ENCODE measurements at places on chromosomes 6 and 20. TPM values are rescaled to one million over a fixed set of nuclear protein-coding genes. Genes with fewer than 3 reads are reported as not detected.

The IRAK1BP1 gene
- total RNA-seq = 3.1 TPM

The ZSCAN12 gene
- 10.3 TPM for total RNA-seq

The STX16 gene
- total RNA-seq = 189 TPM

The MOXD1 gene
- not detected for total RNA-seq

The POM121L2 gene
- total RNA-seq = not detected

- no peaks in the 10 kb centered on the region for H3K27me3 ChIP-seq
- DNase-seq = no peak
- no peaks in the 10 kb centered on the region for H3K4me1 ChIP-seq
- H3K27ac ChIP-seq = no peak overlapping the region
- no peaks in the 10 kb centered on the region for H3K36me3 ChIP-seq
These were observed 303.0 kb upstream of the GJE1 start for GRCh38 chr6:141829566-141830360.

GRCh38 chr6:14553515-14553914, 435.9 kb downstream of the CD83 start:
- no peaks in the 10 kb centered on the region for H3K27me3 ChIP-seq
- no peak overlapping the region for H3K4me3 ChIP-seq
- no peak for DNase-seq
- H3K36me3 ChIP-seq = no peaks in the 10 kb centered on the region
- H3K4me1 ChIP-seq = no peaks in the 10 kb centered on the region
- no peak overlapping the region for H3K27ac ChIP-seq

DNA sequence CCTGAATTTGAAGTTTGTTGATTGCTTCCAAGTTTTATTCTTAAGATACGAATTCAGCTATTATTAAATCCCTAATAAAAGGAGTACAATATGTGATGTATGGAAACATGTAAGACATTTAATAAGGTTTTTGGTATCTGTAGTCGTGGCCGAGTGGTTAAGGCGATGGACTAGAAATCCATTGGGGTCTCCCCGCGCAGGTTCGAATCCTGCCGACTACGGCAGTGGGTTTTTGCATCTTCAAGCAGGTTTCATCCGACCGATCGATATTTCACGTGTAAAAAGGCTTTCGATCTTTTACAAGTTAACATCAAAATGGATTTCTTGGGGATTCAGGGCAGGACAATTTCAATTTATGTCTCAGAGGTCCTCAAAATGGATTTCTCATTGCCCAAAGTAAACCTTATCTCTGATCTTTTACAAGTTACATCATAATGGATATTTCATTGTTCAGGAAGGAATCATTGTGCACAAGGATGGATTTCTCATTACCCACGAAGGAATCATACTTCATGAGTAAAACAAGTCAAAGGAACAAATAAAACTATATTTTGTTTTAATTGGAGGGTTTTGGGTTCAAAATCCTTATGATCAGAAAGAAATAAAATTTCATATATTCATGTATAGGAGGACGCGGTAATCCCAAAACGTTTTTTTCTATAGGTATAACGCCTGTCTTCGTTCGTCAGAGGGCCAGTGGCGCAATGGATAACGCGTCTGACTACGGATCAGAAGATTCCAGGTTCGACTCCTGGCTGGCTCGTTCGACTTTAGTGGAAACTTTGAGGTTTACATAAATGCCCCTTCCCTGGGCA, 37.3 kb upstream of the BTN3A2 start:
- H3K4me3 ChIP-seq = no peak overlapping the region
- peaks cover 21% of the 10 kb centered on the region for H3K4me1 ChIP-seq
- peak; percentile 65 for DNase-seq
- no peak overlapping the region for H3K27ac ChIP-seq
- H3K27me3 ChIP-seq = no peaks in the 10 kb centered on the region

DNA sequence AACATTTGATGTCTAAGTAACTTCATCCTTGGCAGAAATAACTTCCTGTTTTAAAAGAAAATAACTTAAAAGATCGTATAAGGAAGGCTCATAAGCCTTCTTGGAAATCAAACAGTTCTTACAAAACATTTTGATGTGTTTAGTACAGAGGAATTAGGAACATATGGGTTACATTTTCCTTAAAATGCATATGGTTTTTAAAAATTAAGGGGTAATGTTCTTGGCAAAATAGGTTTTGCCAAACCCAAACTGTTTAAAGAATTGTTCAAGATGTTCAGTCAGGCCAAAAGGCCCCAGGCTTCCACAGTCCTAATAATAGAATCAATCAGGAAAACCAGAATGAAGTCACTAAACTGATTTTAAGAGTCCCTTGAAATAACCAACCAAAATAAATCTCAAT, 142.7 kb upstream of the SLC35B3 start:
- no peaks in the 10 kb centered on the region for H3K4me1 ChIP-seq
- no peaks in the 10 kb centered on the region for H3K27me3 ChIP-seq
- H3K4me3 ChIP-seq = no peak overlapping the region
- DNase-seq = no peak
- H3K36me3 ChIP-seq = no peaks in the 10 kb centered on the region
- H3K27ac ChIP-seq = no peak overlapping the region

GRCh38 chr6:90859612-90860011, 272.7 kb upstream of the MAP3K7 start:
- no peak for DNase-seq
- no peaks in the 10 kb centered on the region for H3K36me3 ChIP-seq
- H3K4me3 ChIP-seq = no peak overlapping the region
- no peaks in the 10 kb centered on the region for H3K27me3 ChIP-seq

- no peak overlapping the region for H3K27ac ChIP-seq
- H3K4me1 ChIP-seq = no peaks in the 10 kb centered on the region
- H3K36me3 ChIP-seq = no peaks in the 10 kb centered on the region
These were observed 24.4 kb downstream of the PREX1 start for GRCh38 chr20:48803176-48804053.

- no peaks in the 10 kb centered on the region for H3K36me3 ChIP-seq
- DNase-seq = no peak
- no peak overlapping the region for H3K4me3 ChIP-seq
- peaks cover 7% of the 10 kb centered on the region for H3K4me1 ChIP-seq
These were observed 19.5 kb upstream of the RALGAPA2 start for GRCh38 chr20:20731945-20732296.

DNA sequence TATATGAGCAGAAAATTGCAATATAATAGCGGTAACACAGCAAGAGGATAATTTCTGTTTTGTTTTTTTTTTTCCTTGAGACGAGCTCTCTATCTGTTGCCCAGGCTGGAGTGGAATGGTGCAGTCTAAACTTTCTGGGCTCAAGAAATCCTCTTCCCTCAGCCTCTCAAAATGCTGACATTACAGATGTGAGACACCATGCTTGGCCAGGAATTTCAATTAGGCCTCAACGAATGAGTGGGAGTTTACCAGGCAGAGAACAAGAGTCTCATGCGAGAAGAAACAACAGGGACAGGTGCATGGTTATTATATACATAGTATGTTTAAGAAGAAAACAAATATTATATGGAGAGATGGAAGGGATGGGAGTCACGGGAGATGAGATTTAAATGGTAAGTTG, 111.4 kb downstream of the ATXN1 start:
- H3K4me3 ChIP-seq = no peak overlapping the region
- H3K27ac ChIP-seq = no peak overlapping the region
- peaks cover 42% of the 10 kb centered on the region for H3K4me1 ChIP-seq

DNA sequence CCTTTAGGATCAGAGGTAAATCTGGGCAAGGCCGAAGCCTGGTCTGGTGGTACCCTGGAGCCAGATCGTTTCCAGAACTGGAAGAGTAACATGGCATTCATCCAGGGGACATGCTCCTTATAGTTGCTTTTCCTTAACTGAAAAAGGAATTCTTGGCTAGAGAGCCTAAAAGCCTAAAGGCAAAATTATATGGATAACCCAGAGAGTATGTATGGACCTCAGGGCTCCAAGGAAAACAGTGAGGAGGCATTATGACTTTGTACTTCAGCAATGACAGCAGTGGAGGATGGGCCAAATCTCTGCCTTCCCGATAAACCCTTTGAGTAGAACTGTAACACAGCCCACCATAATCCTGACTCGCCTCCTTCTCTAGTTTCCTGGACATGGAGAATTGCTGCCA, 29.3 kb downstream of the ARHGAP18 start:
- DNase-seq = no peak
- H3K4me3 ChIP-seq = no peak overlapping the region
- no peak overlapping the region for H3K27ac ChIP-seq
- H3K36me3 ChIP-seq = no peaks in the 10 kb centered on the region

- no peaks in the 10 kb centered on the region for H3K4me1 ChIP-seq
- H3K27me3 ChIP-seq = no peaks in the 10 kb centered on the region
- no peaks in the 10 kb centered on the region for H3K36me3 ChIP-seq
- H3K27ac ChIP-seq = no peak overlapping the region
- DNase-seq = no peak
These were observed 32.6 kb downstream of the SERPINB1 start for GRCh38 chr6:2809015-2809414.

All from naive thymus-derived CD4-positive, alpha-beta T cell (primary cell).